CD4-positive, alpha-beta T cell treated with Interleukin-10 for 1 hour (primary cell): ENCODE measurements at places on chromosomes 7 and 10.

DNA sequence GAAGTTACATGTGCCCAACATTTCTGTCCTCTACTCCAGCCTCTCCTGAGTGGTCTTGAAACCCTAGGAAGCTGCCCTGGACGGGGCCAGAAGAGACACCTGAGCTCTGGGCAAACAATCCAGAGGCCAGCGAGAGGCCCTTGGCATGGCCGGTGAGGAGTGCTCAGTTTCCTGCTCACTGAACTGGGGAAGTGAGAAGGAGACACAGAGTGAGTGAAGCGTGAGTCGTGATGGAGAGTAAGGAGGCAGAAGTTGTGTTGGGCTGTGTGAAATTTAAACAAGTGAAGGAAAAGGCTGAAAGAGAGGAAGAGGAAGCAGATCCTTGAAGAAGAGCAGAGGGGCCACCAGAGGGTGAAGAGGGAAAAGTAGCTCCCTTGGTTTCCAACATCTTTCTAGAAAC lies 73.2 kb downstream of the WNT2 start:
- no peak for DNase-seq

DNA sequence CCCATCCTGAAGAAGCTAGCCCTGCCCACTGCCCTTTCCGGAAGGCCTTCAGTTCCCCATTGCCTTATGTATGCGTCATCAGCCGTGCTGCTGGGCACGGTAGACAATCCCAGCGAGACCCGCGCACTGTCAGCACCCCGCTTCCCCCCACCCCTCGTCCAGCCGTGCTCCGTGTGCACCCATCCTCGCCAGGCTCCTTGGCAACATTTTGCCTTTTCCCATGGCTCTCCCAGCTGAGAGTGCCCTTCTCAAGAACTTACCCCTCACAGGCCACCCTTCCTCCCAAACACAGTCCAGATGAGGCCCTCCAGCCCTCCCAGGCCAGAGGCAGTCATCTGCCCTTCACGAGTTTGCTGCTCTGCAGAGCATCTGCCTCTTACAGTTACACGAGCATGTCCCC lies 633.8 kb upstream of the FOXK1 start:
- no peak for DNase-seq

- no peak for DNase-seq
These were observed 34.8 kb upstream of the TNPO3 start for GRCh38 chr7:129089521-129090212.

- DNase-seq = no peak
These were observed 54.9 kb downstream of the KMT2E start for GRCh38 chr7:105068886-105069285.

- DNase-seq = no peak
These were observed 47.3 kb downstream of the CNNM2 start for GRCh38 chr10:102965311-102965851.

DNA sequence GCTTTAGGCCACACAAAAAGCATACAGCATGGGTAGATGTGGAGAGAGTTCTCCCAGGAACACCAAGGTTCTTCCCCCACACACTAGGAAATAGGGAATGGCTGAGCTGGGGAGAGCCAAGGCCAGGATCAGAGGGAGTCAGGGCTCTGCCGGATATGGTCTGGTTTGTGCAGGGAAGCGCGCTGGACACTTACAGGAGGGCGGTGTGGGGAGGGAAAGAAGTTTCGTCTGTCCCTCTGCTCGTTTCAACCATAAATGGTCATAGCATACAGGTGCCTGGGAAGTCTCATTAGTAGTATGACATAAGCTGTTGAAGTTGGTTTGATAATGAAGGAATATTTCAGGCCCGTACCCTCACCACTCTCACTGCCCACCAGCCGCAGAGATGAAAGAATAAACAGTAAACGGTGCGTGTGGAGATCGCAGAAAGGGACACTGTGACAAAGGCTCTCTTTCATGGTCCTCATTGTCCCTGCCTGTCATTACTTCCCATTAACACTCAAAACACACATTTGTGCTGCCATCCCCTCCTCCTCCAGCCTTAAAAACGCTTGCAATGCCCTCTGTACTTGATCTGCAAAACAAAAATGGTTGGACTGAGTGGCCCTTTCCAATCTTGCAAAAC lies 207.2 kb downstream of the CELF2 start:
- DNase-seq = no peak

- DNase-seq = no peak
These were observed 18.2 kb downstream of the BAG3 start for GRCh38 chr10:119669331-119669730.

- DNase-seq = no peak
These were observed 48.7 kb downstream of the NAMPT start for GRCh38 chr7:106236065-106236464.

DNA sequence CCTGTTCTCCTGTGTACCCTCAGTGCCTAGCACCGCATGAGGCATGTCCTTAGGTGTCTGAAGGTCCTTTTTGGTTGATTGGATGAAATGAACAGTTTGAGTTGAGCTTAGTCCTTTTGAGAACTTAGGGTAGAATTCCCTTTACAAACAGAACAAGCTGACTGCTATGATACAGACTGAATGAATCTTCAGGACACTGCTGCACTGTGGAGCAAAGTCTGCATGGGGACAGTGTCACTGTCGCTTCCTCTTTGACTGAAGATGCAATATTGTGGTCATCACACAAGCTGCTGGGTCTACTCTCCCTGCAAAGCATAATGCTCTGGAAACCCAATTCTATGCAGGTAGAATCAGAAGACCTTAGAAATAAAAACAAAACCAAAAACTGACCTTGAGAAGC lies 8.6 kb upstream of the PLAU start:
- DNase-seq = no peak
